ENCODE measurements at places on chromosomes 4 and X.

GRCh38 chrX:134461437-134461836 lies 1.5 kb downstream of the HPRT1 start:
- no peak for DNase-seq

GRCh38 chr4:30789219-30789671 lies 69.1 kb downstream of the PCDH7 start:
- no peak for DNase-seq

DNA sequence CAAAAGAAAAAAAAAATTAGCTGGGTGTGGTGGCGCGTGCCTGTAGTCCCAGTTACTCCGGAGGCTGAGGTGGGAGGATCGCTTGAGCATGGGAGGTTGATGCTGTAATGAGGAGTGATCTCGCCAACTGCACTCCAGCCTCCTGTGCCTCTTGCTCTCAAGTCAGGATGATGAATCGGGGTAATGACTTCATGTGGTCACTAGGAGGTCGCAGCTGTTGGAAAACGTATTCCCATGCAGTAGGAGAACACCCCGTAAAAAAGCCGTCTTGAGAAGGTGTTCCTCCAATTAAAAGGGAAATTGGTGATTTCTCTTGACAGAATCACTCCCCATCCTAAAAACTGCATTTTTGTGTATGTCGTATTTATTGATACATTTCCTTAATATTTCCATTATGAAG lies 2.2 kb downstream of the CCNB3 start:
- no peak for DNase-seq

DNA sequence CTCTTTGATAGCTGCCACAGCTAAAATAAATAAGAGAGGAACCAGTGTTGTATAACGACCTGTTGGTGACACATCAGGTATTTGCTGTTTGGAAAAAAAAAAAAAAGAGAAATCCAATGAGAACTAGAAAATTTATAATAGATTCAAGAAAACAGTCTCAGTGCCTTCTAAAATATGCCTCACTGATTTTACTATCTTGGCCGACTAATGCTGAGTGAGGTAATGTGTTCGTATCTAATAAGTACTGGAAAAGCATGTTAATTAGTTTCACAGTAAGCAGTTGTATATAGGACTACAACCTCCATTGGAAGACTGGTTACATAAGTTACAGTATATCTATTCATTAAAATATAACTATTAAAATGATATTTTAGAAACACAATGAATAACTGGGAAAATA lies 32.4 kb downstream of the ATP8A1 start:
- DNase-seq = no peak

- DNase-seq = no peak
These were observed 1.6 kb downstream of the RCHY1 start for GRCh38 chr4:75512386-75513211.

DNA sequence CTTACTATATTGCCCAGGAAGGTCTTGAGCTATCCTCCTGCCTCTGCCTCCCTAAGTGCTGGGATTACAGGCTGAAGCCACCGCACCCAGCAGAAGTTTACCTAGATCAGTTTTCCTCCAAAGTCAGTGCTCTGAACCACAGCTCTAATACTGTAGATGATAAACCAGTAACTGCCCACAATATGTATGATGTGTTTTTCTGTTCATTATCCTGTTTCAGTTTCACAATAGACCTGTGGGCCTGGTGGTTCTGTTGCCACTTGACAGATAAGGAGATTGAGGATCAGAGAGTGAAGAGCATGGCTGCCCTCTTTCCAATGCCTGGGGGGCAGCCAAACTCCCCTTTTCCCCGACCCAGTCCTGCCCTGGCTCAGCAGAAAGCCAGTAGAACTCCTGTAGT lies 87.0 kb downstream of the EFNB1 start:
- no peak for DNase-seq

GRCh38 chrX:41258871-41259270 lies 75.1 kb upstream of the DDX3X start:
- DNase-seq = no peak

DNA sequence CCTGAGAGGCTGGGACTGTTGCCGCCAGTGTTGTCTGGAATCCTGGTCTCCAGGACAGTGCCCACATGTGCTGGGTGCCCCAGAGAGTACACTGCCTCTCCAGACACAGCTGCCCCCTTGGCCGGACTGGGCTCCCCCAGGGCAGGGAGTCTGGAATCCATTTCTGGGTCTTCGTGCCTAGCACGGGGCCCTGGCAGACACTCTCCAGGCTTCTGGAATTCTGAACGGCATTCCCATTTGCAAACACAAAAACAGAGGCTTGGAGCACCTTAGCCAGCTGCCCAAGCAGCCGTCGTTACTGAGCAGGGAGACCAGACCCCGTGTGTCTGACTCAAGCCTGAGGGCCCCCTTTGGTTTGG lies 20.8 kb downstream of the HMX1 start:
- no peak for DNase-seq

GRCh38 chrX:120761810-120762209 lies 113.9 kb downstream of the CT47B1 start:
- DNase-seq = no peak

DNA sequence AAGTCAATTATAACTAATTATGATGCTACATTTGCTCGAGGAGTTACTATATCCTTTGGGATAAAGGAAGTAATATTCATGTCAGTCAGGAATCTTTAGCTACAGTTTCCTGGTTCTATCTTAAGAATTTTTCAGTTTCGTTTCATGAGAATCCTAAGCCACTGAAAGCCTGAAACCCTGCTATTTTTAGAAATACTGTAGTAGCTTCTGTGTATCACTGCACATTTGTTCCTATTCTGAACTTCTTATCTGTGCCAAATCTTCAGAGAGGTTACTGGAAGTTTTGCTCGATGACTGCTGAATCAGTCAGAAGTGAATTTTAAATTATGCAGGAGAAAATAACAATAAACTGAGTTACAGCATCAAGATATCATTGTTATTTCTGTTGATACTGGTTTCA lies 249.2 kb downstream of the TENM3 start:
- DNase-seq = no peak

- no peak for DNase-seq
These were observed 61.1 kb upstream of the ARSJ start for GRCh38 chr4:114040319-114041116.

GRCh38 chr4:154254999-154255398 lies 236.6 kb downstream of the DCHS2 start:
- DNase-seq = no peak

DNA sequence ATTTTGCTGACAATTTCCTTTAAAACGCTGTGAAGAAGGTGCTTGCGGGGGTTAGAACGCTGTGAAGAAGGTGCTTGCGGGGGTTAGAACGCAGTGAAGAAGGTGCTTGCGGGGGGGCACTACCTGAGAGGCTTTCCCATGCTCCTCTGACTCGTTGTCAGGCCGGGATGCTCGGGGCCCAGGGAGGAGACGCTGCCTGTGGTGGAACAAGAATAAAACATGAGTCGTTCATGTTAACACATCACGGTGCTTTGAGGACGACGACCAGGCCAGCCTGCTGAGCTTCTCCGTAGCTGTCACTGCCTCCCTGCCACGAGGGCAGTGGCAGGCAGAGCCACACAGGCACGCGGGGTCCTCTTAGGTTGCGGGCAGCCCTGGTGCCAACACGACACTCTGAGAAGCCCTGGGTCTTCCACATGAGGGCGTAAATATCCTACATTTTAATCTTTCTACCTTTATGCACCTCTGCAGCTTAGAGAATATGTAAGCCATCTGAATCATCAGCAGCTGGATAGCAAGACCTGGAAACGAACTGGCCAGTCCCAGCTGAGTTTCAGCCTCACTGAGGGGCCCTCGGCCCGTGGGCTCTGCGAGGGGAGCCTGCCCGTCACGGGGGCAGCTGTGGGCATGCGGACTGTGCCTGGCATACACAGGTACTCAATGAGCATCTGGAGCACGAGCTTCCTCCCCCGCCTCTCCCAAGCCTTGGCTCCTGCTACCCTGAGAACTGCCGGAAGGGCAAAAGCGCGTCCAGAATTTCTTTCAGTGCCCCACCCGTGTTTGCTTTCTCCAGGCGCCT lies 47.0 kb downstream of the FGFRL1 start:
- peak; percentile 49 for DNase-seq

DNA sequence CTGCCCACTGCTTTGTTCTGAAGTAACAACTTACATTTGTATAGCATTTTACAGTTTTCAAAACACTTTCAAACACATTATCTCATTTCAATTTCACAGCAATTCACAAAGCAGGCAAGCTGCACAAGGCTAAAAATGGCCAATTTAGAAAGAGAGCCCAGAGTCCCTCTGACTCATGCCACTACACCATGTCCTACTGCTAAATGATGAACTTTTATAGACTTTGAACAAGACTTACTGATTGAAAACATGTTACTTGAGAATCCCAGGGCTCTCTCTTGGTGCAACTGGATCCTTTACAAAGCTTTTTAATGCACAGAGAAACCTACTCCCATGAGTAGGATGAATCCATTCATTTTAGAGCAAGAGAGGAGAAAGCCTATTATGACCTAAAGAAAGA lies 5.8 kb upstream of the G3BP2 start:
- no peak for DNase-seq

DNA sequence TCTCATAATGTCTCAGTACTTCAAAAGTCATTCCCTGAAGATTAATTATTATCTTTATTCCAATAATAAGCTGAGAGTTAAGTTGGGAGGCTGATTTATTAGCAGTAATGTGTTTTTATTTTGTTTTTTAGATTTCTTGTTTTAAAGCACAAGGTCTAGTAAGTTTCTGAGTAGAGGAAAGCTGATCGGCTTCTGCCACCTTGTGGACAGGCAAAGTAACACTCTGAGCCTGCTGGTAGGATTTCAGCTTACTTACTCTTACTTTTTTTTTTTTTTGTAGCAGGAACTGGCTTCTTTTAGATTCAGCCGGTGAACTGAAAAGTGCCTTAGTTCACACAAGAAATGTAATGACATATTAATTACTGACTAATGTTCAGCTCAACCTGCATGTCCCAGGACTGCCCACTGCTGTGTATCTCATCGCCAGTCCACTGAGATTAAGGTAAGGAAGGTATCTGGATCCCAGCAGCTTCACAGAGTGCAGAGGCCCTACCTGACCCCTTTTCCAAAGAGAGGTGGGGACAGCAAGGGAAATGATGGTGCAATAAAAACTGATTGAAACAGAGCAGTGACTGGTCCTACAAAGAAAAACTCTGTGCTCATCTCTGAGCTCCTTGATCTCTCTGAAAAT lies 126.5 kb downstream of the ADGRA3 start:
- peak; percentile 46 for DNase-seq

- DNase-seq = no peak
These were observed 192.6 kb upstream of the FAM241A start for GRCh38 chr4:111952688-111953087.

DNA sequence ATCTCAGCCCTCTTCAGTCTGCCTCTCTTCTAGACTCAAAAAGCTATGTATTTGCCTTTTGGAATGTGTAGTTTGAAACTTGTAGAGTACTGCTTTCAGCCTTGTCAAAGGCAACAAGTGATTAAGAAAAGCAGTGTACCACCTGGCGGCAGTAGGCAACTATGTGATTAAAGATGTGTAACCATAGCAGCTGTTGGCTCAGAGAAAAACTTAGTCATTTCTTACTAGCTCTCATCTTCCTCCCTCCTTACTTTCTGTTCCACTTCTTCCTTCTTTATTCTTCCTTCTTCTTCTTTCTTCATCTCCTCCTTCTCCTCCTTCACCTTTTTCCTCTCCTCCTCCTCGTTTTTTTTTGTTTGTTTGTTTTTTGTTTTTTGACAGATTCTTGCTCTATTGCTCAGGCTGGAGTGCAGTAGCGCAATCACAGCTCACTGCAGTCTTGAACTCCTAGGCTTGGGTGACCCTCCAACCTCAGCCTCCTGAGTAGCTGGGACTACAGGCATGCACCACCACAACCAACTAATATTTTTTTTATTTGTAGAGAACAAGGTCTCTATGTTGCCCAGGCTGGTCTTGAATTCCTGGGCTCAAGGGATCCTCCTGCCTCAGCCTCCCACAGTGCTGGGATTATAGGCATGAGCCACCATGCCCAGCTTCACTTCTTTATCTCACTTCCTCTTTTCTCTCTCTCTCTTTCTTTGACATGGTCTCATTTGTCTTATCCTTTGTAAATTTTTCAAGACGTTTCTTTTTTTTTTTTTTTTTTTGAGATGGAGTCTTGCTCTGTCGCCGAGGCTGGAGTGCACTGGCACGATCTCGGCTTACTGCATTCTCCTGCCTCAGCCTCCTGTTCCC lies 32.6 kb downstream of the ABHD18 start:
- no peak for DNase-seq

DNA sequence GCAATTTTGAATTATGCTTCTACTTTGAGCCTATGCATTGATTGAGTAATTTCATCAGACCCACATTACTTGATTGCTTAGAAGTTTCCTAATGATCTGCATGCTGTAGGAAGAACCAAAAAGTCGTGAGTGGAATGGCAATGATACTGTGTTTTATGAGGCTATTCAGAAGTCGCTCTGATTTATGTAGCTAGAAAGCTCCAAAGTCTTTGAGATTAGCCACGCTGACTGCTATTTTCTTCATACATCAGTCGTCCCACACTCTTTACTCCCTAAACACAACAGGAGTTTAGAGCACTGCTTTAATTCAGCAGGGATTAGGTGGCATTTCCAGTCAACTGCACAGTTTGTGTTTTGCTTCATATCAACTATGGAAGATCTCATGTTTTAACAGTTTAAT lies 4.1 kb downstream of the GRID2 start:
- no peak for DNase-seq

DNA sequence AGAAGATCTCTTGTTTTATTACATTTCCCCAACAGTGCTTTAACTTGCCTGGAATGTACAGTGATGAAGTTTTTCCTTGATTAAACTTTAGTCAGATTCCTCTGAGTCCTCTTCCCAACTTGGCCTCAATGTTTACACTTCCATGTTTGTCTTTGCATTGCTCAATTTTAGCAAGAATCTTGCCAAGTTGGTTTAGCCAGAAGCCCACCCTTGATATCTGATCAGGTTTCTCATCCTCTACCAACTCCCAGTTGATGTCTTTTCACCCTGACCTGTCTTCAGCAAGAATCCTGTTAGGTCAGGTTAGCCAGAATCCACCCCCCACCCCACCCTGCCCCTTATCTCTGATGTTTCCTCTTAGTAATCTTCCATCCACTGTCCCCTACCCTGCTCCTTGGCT lies 120.9 kb downstream of the MBNL3 start:
- DNase-seq = no peak

DNA sequence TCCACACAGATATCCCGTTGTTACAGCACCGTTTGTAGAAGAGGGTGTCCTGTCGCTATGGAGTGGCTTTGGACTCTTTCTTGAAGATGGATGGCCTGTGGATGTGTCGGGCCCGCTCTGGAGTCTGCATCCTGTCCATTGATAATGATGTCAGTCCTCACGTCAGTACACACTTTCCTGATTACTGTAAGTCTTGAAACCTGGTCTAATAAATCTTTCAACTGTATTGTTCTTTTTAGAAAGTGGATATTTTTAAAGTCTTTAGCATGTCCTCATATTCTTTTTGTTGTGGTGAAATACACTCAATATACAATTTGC lies 14.9 kb downstream of the MSANTD1 start:
- DNase-seq = no peak

GRCh38 chr4:4791299-4792111 lies 68.0 kb upstream of the MSX1 start:
- no peak for DNase-seq

DNA sequence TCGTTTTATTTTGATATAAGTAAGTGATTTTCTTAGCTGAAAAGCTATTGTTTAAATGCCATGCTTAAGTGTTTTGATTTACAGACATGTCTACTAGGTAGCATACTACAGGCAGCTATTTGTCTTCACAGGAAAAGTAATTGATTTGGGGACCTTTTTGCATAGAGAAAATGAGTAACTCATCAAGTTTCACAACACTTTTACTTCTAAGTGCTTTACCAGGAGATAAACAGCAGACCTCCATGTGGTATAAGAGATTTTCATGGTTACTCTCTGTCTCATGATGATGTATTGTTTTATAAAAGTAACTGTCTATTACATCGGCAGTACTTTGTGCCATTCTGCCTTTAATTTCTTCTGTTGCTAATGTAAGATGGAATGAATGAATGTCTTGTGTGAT lies 28.7 kb downstream of the RBPJ start:
- DNase-seq = no peak

Measured in transverse colon (tissue), 4 donors.